ENCODE measurements at places on chromosomes 2 and 18.

GRCh38 chr2:207164006-207164831 is 1.5 kb downstream of the KLF7 start:
- peak; percentile 91 for DNase-seq

GRCh38 chr2:45651415-45652089 is at the start of gene PRKCE:
Gene PRKCE, plus strand, starts transcription at chr2:45651675.
- peak; percentile 75 for DNase-seq

DNA sequence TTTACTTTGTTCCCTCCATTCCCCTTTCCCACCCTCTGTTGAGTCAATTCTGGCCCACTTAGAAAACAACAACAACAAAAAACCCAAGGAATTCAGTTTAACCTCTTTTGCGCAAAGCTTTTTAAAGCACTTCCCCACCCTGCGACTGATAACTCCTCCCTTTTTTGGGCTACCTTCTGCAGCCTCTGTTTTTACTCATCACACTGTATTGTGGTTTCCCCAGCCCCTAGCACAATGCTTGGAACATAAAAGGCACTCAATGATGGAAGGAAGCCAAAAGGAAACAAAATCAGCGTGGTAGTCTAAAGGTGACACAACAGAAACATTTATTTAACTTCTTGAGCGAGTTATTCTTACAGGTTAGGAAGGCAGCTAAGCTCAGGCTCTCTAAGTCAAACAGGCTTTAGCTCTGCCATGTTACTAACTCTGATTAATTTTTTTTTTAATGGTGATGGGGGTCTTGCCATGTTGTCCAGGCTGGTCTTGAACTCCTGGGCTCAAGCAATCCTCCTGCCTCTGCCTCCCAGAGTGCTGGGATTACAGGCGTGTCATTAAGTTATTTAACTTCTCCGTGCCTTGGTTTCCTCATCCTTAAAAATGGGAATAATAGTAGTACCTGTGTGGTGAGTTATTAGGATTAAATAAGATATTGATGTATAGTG is 1.3 kb downstream of the CEP68 start:
- DNase-seq, result peak; percentile 85

- DNase-seq, result no peak
Observed at GRCh38 chr2:74260495-74260894, 62.1 kb downstream of the MTHFD2 start.

DNA sequence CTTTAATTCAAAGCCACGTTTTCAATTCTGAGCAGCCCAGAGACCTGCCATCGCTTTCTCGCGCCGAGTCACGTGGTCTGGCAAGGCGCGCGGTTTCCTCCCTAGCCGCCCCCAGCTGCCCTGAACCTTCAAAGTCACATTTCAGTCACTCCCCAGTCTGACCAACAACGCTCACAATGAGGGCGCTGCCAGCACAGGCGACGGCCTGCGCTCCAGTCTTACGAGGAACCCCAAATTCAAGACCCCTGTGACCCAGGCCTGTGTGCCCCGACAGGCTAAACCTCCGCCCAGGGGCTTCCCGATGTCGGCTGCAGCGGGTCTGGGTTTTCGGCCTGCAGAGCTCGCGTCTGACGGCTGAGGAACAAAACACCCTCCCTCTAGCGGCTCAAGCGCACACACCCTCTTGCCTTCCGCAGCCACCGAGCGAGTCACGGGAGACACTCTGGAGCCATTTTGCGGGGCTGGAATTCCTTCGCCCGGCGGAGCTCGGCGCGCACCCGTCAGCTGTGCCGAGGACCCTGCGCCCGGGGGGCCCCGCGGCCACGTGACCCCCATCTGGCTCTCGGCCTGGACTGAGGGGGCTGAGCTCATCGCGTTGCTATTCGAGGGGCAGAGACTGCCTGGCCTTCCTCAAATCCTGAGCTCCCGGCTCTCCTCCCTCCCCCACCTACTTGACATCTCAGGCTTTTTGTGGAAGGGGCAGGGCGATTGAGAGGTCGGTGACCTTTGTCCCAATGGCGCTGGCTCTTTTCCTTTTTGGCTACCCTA is 69.9 kb upstream of the ITGB6 start:
- peak; percentile 84 for DNase-seq

GRCh38 chr2:26243470-26244308 is 743 bp downstream of the HADHA start:
- peak; percentile 38 for DNase-seq

- no peak for DNase-seq
Observed at GRCh38 chr2:170587922-170588321, 127.2 kb upstream of the SP5 start.

DNA sequence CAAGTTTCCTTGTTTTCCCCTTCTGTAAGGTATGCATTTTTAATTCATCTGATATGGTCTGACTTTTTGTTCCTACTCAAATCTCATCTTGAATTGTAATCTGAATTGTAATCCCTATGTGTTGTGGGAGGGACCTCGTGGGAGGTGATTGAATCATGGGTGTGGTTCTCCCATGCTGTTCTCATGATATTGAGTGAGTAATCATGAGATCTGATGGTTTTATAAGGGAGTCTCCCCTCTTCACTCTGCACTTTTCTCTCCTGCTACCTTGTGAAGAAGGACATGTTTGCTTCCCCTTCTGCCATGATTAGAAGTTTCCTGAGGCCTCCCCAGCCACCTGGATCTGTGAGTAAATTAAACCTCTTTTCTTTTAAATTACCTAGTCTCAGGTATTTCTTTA is 476.1 kb downstream of the LPIN1 start:
- DNase-seq, result no peak

GRCh38 chr18:48022531-48023329 is 92.3 kb upstream of the SMAD2 start:
- peak; percentile 79 for DNase-seq

GRCh38 chr18:61199171-61199848 is 133.9 kb upstream of the CDH20 start:
- no peak for DNase-seq

- no peak for DNase-seq
Observed at GRCh38 chr2:231966886-231967285, 5.4 kb downstream of the DIS3L2 start.

- no peak for DNase-seq
Observed at GRCh38 chr18:10289951-10290637, 164.3 kb upstream of the APCDD1 start.

- no peak for DNase-seq
Observed at GRCh38 chr2:236859908-236860307, 225.8 kb upstream of the COPS8 start.

- no peak for DNase-seq
Observed at GRCh38 chr2:133390156-133390555, 178.1 kb downstream of the NCKAP5 start.

DNA sequence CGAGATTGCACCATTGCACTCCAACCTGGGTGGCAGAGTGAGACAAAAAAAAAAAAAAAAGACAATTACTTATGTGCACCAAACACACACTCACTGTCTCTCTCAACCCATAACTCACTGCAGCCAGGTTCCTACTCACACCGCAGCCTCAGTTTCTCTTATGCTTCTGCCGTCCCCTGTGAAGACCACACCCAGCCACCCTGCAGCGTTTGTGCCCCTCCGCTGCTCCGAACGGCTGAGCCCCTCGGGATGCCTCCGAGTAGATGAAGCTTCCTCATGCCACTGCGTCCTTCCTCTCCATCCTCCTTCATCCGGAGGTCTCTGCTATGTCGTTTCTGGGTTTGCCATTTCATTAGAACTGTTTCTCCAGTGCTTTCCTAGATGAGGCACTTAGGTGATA is 160.1 kb downstream of the TWIST2 start:
- DNase-seq, result no peak
